ENCODE measurements at places on chromosomes 1 and 21.

DNA sequence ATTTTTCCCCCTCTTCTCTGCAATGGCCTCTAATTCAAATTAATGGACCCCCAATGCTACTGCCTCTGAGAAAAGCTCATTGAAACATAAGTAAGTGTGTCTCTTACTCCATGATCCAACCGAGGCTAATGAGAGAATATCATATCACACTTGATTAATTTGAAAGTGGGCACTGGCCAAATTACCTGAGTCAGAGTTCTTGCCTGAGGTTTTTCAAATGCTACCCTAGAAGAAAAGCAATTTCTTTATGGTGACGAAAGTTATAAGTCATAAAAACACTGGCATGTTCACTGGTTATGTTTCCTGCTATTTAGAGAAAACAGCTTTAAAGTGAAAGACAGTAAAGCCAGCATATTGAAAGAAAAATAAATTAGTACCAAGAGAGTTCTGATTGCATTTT, 368.8 kb upstream of the TMPRSS15 start:
- peak; percentile 58 for DNase-seq

GRCh38 chr1:209527372-209527771, 56.1 kb upstream of the CAMK1G start:
- peak; percentile 55 for DNase-seq

- DNase-seq, result no peak
Observed at GRCh38 chr1:188270497-188270896, 1441.7 kb downstream of the PLA2G4A start.

GRCh38 chr1:208326033-208326432, 81.8 kb upstream of the PLXNA2 start:
- DNase-seq, result peak; percentile 11

DNA sequence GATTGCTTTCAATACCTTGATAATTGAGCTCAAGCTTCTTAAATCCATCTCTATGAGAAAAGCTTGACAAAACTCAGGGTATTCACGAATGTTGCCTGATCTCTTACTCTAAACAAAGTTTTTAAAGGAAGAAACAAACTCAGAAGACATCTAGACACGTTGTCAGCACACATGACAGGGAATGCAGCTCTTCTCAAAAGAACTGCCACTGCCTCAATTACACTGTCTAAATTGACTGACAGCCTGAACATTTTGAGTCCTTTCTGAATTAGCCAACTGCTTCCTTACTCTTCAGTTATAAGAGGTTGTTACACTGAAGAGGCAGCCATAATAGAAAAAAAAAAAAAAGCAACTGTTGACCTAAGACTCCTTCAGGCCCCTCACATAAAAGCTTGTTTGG, 1646.7 kb upstream of the B3GALT2 start:
- DNase-seq, result no peak

- no peak for DNase-seq
Observed at GRCh38 chr21:20802201-20802600, 196.0 kb upstream of the NCAM2 start.

DNA sequence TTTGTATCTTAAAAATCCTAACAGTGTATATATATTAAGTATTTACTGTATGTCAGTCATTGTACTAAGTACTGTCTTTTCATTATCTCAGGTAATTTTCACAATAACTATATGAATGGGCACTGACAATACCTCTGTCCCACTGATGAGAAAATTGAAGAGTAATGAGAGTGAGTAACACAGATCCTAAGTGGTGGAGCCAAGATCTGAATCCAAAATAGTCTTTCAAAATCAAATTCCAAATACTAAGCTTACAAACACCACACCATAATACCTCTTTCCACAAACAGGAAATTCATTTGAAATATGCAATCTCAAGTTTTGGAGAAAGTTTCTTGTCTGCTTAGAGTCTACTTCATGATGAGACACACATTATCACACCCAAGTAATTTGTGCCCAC, 105.9 kb upstream of the EDEM3 start:
- no peak for DNase-seq

- DNase-seq, result no peak
Observed at GRCh38 chr1:238176441-238176840, 285.7 kb upstream of the ZP4 start.

DNA sequence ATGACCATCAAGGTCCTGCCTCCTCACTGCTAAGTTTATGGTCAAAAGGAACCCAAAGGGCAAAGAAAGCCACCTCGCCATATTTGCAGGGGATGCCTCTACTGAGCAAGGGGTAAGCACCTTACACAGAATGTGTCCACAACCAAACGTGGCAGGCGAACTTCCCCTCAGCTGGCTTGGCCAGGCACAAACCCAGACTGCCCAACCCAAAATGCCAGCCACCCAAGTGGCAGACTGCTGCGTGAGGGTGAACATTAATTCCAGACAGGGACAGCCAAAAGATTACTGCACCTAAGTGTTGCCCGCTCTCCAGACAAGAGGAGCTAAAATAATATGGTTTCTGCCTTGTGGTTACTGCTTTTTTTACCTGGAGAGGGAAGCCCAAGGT, 16.0 kb downstream of the ZNF697 start:
- DNase-seq, result no peak

DNA sequence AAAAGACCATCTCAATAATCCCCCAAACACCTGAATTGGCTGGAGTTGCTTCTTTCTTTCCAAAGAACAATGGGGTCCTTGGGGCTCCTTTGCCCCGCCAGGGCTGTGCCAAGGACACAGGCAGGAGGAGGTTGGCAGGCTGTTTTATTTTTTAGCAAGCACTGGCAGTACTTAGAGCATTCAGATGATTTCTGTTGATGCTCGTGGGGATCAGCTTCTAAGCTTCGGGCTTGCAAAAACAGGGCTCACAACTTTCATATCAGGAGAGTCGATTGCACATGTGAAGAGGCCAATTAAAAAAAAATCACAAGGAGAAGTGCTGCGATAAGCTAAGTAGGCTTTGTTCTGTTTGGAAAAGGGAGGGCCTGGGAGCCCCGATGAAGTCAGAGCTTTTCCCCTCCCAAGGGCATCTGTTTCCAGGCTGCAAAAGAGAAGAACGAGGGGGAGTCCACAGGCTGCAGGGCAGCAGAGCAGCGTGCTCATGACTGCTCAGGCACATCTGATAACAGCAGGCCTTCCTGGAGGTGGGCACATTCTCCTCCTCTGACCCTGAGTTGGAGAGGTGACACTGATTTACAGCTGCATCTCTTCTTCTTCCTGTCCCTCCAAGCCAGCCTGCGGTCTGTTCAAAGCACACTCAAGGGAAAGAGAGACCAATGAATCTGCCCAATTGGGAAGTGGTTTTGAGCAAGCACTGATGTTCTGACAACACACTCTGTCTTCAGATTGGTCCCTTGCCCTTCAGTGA, 27.3 kb upstream of the BCAR3 start:
- no peak for DNase-seq

DNA sequence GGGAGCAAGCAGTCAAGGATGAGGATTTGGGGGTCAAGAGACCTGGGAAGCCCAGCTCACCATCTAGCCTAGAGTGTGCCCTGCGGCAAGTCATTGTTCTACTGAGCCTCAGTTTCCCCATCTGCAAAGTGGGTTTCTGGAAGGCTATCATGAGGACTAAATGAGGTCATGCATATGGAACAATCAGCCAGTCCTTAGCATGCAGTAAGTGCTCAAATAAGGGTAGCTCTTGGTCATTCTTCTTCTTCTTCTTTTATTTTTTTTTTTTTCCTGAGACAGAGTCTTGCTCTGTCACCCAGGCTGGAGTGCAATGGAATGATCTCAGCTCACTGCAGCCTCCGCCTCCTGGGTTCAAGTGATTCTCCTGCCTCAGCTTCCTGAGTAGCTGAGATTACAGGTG, 99.9 kb upstream of the RUNX3 start:
- DNase-seq, result no peak

- no peak for DNase-seq
Observed at GRCh38 chr1:117030271-117030877, 28.8 kb downstream of the CD101 start.

- no peak for DNase-seq
Observed at GRCh38 chr1:77541162-77541545, 141.3 kb downstream of the ZZZ3 start.

- DNase-seq, result no peak
Observed at GRCh38 chr1:62362061-62362917, 43.1 kb upstream of the KANK4 start.

DNA sequence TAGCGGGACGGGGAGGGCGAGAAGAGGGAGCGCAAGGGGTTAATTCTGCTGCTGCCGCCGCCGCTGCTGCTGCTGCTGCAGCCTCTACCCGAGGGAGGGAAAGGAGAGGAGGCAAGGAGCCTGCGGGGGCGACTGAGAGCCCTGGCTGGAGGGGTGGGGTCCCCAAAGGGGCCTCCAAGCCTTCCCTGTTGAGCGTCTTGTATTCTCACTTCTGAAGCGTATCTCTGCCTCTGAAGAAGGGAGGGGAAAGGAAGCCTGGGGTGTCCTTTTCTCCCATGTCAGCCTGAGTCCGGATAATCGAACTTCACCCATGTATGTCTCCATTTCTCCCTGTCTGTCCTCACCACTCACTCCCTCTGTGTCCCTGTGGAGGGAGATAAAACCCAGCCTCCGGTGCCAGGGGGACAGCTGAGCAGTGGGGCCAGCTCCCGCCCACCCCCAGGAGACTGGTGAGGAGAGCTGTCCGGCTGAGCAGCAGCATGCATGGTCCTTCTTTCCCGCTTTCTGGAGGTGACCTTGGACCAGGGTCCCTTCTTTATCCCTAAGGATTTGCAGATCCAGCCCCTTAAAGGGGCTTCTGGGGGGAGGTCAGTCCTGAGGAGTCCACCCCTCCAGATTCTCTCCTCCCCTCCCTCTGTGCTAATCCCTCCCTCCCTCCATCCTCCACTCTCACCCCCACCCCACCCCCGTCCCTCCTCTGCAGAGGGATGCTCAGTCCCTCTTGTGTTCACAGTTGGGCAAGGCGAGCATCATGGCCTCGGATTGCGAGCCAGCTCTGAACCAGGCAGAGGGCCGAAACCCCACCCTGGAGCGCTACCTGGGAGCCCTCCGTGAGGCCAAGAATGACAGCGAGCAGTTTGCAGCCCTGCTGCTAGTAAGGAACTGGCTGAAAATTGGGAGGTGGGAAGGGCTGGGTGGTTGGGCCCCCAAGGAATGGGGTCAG, 1.0 kb downstream of the NCDN start:
- no peak for DNase-seq

DNA sequence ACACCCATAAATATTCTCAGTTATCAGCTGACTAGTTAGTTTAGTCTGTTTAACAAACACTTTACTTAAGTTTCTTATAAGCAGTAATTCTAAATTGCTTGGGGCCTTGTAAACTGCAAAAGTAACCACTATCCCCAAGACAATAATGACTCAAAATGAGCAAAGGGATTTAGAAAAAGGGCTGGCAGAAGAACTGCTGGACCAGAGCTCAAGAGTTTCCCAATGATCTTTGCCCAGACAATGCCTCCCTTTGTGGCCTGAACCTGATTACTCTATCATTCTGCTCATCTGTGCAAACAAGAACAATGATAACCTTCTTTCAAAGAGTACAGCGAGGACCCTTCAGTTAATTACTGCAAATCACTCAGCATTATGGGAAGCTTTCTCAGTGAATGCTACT, 123.5 kb downstream of the TIAM1 start:
- peak; percentile 46 for DNase-seq

GRCh38 chr1:224831501-224831900, 98.0 kb upstream of the DNAH14 start:
- no peak for DNase-seq

- no peak for DNase-seq
Observed at GRCh38 chr1:7610106-7610731, 160.9 kb upstream of the VAMP3 start.

- no peak for DNase-seq
Observed at GRCh38 chr1:172670316-172670715, 11.4 kb downstream of the FASLG start.

DNA sequence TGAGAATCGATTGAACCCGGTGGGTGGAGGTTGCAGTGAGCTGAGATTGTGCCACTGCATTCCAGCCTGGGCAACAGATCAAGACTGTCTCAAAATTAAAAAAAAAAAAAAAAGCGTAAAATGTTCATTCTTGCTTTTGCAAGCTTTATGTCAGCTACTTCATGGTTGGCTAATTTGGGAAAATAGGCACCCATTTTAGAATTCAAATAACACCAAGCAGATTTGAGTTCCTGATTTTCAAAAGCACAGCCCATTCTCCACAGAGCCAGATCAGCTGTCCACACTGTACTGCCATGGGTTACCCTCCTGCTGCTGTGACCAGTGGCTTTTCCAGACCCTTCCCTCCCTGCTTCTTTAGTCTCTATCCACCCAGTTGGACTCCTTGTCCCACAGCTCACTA, 4.4 kb downstream of the THEM5 start:
- DNase-seq, result no peak

DNA sequence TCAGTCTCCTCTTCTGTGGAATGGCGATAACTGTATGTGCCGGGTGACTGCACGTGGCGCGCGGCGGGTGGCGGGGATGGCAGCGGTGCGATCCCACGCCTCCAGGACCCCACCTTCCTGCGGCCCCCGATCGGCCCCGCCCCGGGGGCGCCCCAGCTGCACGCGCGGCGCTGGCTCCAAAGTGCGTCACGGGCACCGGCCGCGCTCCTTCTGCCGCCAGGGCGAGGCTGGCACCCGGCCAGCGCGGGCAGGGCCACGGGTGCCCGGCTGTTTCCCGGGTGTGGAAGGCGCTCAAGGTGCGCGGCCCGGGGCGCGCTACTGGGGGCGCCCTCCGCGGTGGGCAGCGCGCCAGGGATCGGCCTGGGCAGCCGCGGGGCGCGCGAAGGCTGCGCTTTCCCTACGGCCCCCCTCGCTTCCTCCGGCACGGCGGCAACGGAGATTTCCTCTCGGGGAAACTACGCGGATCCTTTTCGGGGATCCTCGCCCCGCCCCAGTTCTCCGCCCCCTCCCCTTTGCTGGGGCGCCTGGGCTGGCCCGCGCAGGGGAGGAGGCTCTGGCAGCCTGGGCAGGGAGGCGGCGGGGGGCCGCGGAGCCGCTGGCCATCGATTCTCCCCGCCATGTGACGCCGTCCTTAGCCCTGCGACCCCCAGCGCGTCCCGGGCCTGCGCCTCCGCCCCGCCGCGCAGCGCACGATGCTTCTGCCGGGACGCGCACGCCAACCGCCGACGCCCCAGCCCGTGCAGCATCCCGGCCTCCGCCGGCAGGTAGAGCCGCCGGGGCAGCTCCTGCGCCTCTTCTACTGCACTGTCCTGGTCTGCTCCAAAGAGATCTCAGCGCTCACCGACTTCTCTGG, at the start of gene EVA1C:
TSS of gene EVA1C (plus strand) at position 545 of the 853 bp plus-strand sequence. CDS start at position 693, 148 bp downstream.
- DNase-seq, result no peak

- peak; percentile 74 for DNase-seq
Observed at GRCh38 chr1:8003438-8004112, 22.5 kb downstream of the ERRFI1 start.

GRCh38 chr1:110387048-110387754, 3.6 kb downstream of the SLC16A4 start:
- no peak for DNase-seq

- no peak for DNase-seq
Observed at GRCh38 chr21:17119466-17120297, 393.2 kb upstream of the CXADR start.

GRCh38 chr1:63322944-63323864, 837 bp downstream of the FOXD3 start:
- no peak for DNase-seq

DNA sequence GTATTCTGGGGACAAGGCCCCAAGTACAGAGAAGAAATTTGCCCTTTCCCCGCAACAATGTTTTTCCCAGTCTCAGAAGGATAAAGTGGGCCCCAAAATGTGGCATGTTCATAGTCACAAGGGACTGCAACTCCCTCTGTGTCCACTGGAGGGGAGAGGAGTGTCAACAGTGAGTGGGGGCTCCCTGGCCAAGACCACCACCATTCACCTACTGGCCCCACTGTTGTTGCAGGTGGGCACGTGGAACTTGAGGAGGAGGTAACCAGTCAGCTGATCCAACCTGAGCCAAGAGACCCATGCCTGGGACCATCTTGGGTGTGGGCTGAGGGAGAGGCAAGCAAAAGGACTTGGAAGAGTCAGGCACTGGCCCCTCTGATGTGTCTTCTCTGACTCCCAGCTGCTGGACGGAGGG, 777 bp downstream of the NUDT17 start:
- no peak for DNase-seq
